Neuronal stem cell (in vitro differentiated cells): ENCODE measurements at places on chromosomes 3 and 15.
A peak's percentile ranks its signal among the peaks of the same experiment; 100 is the strongest.

GRCh38 chr3:110598847-110599490, 472.6 kb upstream of the NECTIN3 start:
- no peak for DNase-seq
- no peak overlapping the region for H3K27ac ChIP-seq
- no peak overlapping the region for H3K4me3 ChIP-seq
- H3K36me3 ChIP-seq: no peaks in the 10 kb centered on the region

DNA sequence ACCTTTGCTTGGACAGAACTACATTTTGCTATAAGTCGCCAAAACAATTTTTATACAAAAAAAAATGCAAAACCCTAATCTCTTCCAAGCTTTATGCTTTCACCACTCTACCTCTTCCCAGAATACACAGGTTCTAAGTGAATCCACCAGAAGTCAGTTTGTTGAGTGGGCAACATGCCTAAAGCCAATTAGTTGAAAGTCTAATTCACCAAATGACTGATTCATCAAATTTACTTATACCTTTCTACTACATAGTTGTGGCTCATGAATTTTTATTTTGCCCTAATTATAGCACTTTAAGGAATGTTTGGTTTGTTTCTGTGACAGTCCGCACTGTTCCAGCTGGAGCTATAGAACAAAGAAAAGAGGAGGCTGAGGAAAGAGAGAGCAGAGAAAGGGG, 265.9 kb upstream of the TGFBR2 start:
- H3K4me3 ChIP-seq: no peak overlapping the region
- no peaks in the 10 kb centered on the region for H3K36me3 ChIP-seq
- H3K27me3 ChIP-seq: no peaks in the 10 kb centered on the region
- H3K27ac ChIP-seq: no peak overlapping the region
- H3K4me1 ChIP-seq: no peaks in the 10 kb centered on the region

DNA sequence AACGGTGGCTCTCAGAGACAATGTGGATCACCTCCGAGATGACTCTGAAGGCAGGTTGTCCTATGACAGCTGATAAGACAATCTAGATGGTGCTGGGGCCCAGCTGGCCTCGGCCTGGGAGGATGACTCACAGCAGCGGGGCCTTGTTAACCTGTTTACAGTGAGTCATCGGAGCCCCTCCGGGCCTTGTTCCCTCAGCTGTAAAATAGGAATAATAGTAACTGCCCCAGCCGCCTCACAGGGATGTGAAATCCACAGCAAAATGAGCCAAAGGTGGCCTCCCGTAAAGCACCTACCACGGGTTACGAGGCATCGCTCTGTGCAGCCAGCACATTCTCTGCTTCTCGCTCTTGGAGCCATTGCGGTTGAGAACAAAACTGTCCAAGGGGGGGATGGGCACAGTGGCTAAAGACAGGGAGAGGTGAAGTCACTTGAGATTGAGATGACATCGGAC, 88.6 kb upstream of the RASGRF1 start:
- no peaks in the 10 kb centered on the region for H3K36me3 ChIP-seq
- H3K27me3 ChIP-seq: no peaks in the 10 kb centered on the region
- DNase-seq: no peak
- H3K4me3 ChIP-seq: no peak overlapping the region
- H3K4me1 ChIP-seq: peaks cover 6% of the 10 kb centered on the region
- H3K27ac ChIP-seq: no peak overlapping the region

DNA sequence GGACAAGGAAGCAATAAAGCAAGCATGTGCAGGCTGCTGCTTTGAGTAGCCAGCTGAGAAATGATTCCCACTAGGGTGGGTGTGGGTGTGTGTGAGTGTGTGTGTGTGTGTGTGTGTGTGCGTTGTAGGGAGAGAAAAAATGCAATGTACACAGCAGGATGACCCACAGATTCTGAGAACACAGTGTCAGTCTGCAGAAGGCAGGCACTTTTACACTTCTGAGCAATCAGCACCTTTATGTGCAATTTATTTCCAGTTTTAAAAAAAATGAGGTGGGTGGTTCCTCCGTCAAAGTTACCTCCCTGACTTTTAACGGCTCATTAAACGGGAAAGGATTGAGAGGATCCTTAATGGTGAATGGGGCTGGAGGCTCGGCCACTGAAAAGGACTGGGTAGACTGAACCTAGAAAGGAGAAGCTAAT, 38.5 kb upstream of the LIPC start:
- DNase-seq: no peak
- peaks cover 13% of the 10 kb centered on the region for H3K4me1 ChIP-seq
- no peak overlapping the region for H3K4me3 ChIP-seq
- no peaks in the 10 kb centered on the region for H3K27me3 ChIP-seq

DNA sequence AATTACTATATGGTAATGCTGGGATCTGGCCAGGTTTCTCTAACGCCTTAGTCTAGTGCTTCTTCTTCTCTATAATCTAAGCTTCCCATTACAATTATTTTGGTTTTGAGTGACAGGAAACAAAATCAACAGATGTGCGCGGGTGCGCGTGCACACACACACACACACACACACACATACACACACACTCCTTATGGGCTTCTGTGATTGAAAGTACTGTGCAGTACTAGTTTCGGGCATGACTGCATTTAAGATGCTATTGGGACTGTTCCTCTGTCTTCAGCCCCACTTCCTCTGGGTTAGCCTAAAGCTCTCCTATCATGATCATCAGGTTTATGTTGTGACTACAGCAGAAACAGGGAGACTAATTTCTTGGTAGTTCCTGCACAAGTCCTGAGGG, 32.2 kb downstream of the EPHB1 start:
- no peaks in the 10 kb centered on the region for H3K36me3 ChIP-seq
- no peaks in the 10 kb centered on the region for H3K4me1 ChIP-seq
- no peak for DNase-seq
- H3K27me3 ChIP-seq: no peaks in the 10 kb centered on the region
- H3K4me3 ChIP-seq: no peak overlapping the region

- H3K36me3 ChIP-seq: no peaks in the 10 kb centered on the region
- no peaks in the 10 kb centered on the region for H3K27me3 ChIP-seq
- no peak overlapping the region for H3K27ac ChIP-seq
Measured at GRCh38 chr3:155282385-155283091, 10.9 kb downstream of the STRIT1 start.

GRCh38 chr3:4533489-4534443, 40.6 kb downstream of the ITPR1 start:
- H3K4me3 ChIP-seq: no peak overlapping the region
- no peak for DNase-seq
- no peaks in the 10 kb centered on the region for H3K36me3 ChIP-seq
- H3K27ac ChIP-seq: no peak overlapping the region

DNA sequence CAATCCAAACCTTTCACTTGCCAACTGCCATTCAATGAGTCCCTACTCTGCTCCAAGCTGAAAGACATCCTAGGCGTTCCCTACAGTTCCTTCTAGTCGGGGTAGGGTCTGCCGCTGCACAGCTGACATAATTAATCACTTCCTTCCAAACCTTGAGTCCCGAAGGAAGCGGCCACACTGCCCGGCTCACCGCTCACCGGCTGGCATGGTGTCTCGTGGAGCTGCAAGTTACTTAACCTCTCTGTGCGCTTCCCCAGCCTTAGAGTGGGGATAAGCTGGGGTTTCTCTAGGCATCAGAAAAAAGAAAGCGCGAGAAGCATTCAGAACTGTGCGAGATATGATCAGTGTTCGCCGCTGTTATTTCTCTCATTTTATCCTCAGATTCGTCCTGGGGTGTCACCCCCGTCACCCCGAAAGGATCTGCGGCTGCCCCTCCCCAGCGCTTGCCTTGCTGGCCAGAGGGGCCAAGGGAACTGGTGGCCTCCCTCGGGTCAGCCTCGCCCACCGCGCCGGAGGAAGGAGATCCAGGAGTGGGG, 748 bp downstream of the MRPS25 start:
- peak overlapping the region; percentile 82 for H3K4me3 ChIP-seq
- no peak overlapping the region for H3K27ac ChIP-seq
- DNase-seq: no peak
- H3K27me3 ChIP-seq: no peaks in the 10 kb centered on the region
- peaks cover 10% of the 10 kb centered on the region for H3K4me1 ChIP-seq

DNA sequence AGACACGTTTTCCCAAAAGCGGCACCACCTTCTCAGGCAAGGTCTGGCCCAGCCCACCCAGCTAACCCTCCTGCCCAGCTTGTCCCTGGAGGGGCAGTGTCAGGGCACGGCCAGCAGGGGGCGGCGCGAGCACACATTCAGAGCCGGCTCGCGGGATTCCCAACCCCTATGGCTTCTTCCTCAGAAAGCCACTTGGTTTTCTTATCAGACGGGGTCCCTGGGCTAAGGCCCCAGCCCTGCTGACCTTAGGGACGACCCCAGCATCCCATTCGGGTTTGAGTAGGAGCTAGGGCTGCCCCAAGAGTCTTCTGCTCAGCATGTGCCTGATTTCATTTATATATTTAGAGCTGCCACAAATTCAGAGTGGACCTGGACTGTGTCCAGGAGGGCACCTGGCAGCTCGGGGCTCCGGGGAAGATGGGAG, 14.5 kb downstream of the RLBP1 start:
- no peaks in the 10 kb centered on the region for H3K27me3 ChIP-seq
- no peak overlapping the region for H3K4me3 ChIP-seq
- peaks cover 1% of the 10 kb centered on the region for H3K4me1 ChIP-seq
- H3K36me3 ChIP-seq: no peaks in the 10 kb centered on the region
- peak; percentile 76 for DNase-seq
- no peak overlapping the region for H3K27ac ChIP-seq

- peaks cover 5% of the 10 kb centered on the region for H3K4me1 ChIP-seq
- no peak overlapping the region for H3K27ac ChIP-seq
- no peak overlapping the region for H3K4me3 ChIP-seq
- H3K36me3 ChIP-seq: no peaks in the 10 kb centered on the region
Measured at GRCh38 chr15:34699968-34700640, 54.7 kb downstream of the GJD2 start.

- no peak overlapping the region for H3K27ac ChIP-seq
- no peak overlapping the region for H3K4me3 ChIP-seq
- DNase-seq: no peak
- no peaks in the 10 kb centered on the region for H3K36me3 ChIP-seq
- H3K27me3 ChIP-seq: peaks cover 1% of the 10 kb centered on the region
Measured at GRCh38 chr3:13501056-13501455, 20.9 kb downstream of the HDAC11 start.

DNA sequence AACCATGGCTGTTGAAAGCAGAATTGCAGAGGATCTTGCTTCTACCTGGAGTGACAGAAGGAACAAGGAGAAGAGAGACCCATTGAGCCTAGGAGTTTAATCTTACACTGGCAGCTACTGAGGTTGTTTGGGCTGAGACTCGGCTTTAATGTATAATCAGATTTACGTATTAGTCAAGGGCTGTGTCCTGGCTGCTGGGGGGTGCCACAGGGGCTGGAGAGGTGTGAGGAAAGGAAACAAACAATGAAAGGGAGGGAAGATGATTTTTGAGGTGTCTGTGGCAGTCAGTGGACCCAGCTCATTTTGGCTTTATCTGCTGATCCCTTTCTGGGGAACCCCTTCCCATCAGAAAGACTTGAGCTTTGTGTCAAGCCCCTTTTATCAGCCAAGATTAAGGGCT, 95.7 kb downstream of the PRICKLE2 start:
- no peaks in the 10 kb centered on the region for H3K4me1 ChIP-seq
- DNase-seq: no peak
- H3K36me3 ChIP-seq: no peaks in the 10 kb centered on the region
- no peaks in the 10 kb centered on the region for H3K27me3 ChIP-seq
- H3K27ac ChIP-seq: no peak overlapping the region
- no peak overlapping the region for H3K4me3 ChIP-seq

DNA sequence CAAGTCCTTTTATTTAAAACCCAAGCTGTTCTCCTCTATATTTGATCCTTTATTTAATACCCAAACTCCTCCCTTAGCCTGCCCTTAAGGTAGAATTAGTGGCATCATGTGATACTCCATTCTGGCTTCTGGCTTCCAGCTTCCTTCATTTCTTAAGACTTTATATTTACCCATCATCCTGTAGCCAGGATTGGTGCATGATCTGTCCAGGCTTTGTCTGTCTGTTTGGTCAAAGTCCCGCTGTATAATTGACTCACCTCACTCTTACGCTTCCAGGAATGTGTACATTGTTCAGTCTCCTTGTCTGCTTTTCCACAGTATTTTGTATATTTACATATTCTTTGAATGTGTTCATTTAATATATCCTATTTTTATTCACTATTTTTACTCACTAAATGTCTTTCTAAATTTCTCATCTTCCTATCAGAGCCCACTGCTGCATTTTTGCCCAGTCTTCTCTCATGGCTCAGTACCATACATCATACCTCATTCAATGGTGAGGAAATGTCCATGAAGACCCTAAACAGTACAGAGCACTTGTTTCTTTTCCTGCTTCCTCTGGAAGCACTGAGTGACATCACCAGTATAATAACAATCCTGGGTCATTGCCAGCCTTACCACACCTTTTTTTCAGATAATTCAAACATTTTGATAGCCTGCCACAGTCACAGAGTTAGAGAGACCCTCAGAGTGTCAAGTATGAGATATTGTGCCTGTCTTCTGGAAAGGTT, 31.5 kb downstream of the TMEM108 start:
- no peak for DNase-seq
- no peaks in the 10 kb centered on the region for H3K36me3 ChIP-seq
- H3K4me1 ChIP-seq: no peaks in the 10 kb centered on the region
- no peak overlapping the region for H3K4me3 ChIP-seq
- no peaks in the 10 kb centered on the region for H3K27me3 ChIP-seq
- no peak overlapping the region for H3K27ac ChIP-seq

- DNase-seq: no peak
- H3K4me1 ChIP-seq: no peaks in the 10 kb centered on the region
- no peaks in the 10 kb centered on the region for H3K27me3 ChIP-seq
Measured at GRCh38 chr3:86208772-86209171, 782.2 kb downstream of the VGLL3 start.

GRCh38 chr3:16140116-16140893, 34.2 kb upstream of the GALNT15 start:
- no peak overlapping the region for H3K4me3 ChIP-seq
- no peaks in the 10 kb centered on the region for H3K27me3 ChIP-seq
- no peak overlapping the region for H3K27ac ChIP-seq
- no peaks in the 10 kb centered on the region for H3K4me1 ChIP-seq
- DNase-seq: no peak
